ENCODE measurements at places on chromosomes 7 and 10.

DNA sequence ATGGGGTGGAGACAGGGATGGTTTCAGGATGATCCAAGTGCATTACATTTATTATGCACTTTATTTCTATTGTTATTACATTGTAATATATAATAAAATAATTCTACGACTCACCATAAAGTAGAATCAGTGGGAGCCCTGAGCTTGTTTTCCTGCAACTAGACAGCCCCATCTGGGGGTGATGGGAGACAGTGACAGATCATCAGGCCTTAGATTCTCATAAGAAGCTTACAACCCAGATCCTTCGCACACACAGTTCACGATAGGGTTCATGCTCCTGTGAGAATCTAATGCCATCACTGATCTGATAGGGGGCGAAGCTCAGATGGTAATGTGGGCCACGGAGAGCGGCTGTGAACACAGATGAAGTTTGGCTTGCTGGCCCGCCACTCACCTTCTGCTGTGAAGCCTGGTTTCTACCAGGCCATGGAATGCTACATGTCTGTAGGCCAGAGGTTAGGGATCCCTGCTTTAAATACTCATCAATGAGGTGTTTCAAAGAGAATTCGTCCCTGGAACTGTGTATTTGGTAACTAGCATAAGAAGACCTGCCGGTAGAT lies 21.2 kb upstream of the PRKCQ start:
- DNase-seq = no peak

GRCh38 chr7:473870-474604 lies 45.6 kb downstream of the PDGFA start:
- no peak for DNase-seq

- DNase-seq = no peak
These were observed 74.7 kb downstream of the DNAH11 start for GRCh38 chr7:21617513-21617912.

DNA sequence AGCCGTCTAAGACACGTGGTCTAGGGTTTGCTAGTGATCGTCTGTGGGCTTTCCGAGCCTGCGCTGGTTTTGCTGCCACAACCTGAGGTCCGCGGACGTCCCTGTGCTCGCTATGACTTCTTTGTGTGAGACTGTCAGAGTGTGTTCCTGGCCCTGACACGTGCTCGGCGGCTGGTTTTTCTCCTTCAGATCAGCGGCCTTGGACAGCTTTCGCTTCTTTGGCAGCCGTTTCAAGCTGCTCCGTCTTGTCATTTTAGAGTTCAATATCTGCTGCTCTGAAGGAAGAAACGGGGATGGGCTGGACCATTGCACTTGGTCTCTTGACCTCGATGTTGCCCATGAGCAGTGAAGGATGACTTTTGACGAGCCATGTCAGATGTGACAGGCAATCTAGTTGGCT lies 147.3 kb downstream of the MGMT start:
- no peak for DNase-seq

DNA sequence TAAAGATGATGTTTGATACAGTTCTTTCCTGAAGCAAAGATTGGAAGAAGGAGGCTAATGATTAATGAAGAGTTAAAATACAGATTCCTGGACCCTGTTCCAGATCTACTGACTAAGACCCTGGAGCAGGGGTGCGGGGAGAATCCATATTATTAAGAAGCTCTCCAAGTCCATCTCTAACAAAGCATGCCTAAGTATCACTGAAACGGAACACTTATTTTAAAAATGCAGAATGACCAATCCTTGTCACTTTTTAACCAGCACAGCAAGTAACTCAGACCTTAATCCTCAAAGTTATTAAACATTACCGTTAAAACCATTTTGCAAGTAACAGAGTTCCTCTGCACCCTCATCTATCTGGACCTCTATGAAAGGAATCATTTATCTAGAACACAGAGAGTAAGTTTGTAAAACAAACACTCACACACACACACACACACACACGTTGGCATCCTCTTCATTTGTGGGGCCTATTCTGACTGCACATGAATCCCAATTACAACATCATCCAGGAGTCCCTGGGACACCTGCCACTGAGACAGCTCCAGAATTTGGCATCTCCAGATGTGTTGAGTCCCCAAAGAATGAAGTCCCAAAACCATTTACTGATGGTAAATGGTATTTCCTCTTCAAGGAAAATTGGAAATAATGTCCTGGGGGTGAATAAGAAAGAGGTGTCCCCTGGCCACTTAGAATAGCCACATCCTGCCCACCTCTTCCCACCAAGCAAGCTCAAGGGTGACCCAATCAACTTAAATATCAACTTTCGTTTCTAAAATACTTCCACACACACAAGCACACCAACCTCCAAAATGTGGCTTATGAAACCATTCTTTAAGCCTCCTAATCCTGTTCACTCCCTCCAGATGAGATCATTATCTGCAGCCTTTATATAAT lies 117.5 kb downstream of the PARD3 start:
- DNase-seq = no peak

DNA sequence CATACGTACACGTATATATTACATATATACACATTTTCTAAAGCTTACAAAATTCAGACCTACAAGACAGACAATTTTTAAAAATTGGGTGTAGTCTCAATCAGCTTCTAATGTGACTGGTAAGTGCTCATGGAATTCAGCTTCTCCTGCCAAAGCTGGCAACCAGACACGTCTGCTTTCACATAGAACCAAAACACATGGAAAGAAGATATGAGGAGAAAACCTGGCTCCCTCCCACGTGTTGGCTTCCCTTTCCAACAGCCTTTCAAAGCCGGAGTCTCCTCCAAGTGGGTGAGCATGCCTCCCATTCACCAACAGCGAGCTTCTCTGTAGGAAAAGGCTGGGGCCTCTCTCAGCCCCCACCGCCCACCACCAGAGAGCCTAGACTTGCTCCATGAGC lies 33.4 kb downstream of the CDCA7L start:
- no peak for DNase-seq

- DNase-seq = no peak
These were observed 44.9 kb downstream of the SPDYE5 start for GRCh38 chr7:75536940-75537538.

- DNase-seq = no peak
These were observed 75.5 kb downstream of the RPS24 start for GRCh38 chr10:78109210-78109609.

DNA sequence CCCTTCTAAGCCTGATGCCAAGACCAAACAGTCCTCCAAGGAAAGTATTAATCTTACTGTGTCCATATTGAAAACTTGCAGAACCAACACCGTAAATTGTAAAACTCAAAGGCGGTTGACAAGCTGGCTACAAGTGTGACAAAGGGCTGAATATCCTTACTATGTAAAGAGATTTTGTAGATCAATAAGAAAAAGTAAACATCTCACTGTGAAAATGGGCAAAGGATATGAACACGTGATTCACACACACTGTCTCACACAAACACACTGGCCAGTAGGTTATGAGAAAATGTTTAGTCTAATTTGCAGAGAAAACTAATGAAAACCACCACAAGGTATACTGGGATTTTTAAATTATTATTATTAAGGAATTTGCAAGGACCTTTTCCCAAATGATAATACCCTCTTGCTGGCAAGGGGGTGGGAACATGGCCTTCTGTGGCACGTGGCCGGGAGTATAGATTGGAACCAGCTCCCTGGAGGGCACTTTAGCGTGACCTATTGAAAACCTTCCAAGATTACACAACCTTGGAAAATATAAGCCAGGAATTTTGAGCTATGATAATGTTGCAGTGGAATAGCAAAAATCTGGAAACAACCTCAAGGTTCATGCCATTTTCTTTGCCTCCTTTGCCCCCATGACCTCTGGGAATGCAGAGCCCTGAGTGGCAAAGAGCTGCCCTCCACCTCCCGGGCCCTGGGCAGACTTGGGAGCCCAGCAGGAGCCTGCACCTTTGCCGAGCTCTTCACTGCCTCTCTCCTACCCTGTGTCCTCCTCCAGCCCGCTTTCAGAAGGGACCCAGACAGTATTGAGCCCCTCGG lies 26.2 kb upstream of the SLC29A3 start:
- DNase-seq = no peak

DNA sequence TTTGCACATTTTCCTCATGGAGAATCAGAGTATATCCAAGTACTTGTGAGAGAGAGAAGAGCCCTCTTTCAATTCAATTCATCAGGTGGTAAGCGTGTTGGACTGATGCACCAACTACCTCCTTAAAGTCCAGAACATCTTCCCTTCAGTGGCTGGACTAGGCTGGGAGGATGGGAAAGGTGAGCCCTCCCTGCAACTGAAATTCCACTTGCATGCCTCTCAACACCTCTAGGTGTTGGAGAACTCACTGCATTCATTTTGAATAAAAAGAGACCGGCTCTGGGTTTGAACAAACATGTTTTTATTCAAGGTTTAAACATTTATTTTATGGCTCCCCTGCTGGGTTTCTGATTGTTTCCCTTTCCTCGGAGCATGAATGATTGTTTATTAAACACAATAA lies 573.5 kb downstream of the CCSER2 start:
- DNase-seq = no peak

DNA sequence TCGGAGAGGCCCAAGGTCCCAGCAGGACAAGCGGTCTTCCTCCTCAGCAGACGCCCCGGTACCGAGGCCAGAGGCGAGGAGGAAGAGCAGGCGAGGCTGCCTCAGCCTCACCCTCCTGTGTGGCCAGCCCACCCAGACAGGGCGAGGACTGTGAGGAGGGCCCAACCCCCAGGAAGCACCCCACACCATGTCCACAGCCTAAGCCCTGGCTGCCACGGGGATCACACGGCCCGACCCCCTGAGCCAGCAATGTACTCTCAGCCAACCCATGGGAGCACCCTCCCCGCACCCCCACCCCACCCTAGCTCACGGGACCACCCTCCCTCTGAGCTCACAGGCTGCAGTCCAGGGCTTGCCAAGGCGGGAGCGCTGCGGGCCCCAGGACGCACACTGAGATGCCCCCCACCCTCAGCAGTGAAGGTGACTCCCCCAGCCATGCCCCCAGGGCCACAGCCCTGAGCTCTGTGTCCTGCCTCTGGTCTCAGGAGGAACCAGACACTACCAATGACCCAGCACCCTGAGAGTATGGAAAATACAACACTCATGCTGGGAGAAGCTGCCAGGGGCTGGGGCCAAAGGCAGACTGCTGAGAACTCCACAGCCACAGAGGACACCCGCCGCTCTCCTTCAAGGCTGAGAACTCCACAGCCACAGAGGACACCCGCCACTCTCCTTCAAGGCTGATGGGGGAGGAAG lies 93.6 kb downstream of the MAD1L1 start:
- DNase-seq = no peak

- DNase-seq = no peak
These were observed 364.3 kb downstream of the PLXNA4 start for GRCh38 chr7:132211971-132212370.

DNA sequence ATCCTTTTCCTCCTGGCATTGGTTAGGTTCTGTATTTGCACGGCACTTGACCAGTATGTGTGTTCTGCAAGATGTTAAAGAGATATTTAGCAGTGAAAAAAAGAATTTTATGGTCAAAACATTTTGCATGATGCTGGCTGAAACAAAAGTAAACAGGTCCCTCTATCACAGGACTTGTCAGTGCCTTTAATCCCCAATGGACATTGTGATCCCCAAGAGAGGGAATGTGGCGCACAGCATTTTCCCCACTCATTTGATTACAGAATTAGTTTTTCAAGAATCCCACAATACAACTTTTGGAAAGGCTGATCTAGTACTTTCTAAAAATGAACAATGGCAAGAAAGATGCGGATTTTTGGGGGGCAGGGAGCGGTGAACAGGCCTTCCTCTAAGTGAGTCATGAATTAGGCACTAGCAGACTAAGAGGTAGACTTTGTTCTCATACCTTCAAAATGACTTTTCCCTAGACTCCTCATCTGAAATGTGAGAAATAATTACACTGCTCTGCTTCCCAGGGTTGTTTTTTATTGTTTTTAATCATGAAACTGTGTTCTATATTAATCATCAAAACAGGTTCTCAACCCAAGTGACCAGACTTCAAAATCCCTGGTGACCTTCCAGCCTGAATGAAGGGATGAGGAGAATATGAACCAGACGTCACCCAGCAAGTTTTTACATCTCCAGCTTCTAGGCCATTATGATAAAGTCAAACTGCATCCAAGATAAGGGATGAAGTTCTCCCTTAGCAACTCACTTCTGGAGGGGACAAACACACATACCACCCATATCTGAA lies 8.6 kb downstream of the FBXW4 start:
- DNase-seq = no peak
